ENCODE measurements at places on chromosomes 2 and 18. TPM values are rescaled to one million over a fixed set of nuclear protein-coding genes. Genes with fewer than 3 reads are reported as not detected.

DNA sequence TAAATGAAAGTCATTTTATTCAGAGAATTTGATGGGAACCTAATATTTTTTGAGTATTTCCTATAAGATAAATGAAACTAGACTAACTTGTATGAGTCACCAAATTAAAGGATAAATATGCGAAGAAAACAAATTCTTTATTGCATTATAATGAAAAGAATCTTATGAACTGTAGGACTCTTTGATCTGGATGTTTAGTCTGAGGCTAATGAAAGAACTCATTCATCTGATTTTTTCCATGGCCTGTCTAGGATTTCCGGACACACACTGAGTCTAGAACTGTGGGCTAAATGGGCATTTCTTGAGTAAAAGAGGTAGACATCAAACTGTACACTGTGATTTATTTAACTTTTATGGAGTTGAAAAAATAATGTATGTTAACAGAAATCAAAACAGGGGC, 43.0 kb downstream of the ZNF519 start:
- no peak for DNase-seq
- H3K27ac ChIP-seq, result no peak overlapping the region
- no peak overlapping the region for H3K4me3 ChIP-seq
- peaks cover 5% of the 10 kb centered on the region for H3K27me3 ChIP-seq
- peaks cover 3% of the 10 kb centered on the region for H3K4me1 ChIP-seq

GRCh38 chr2:173149491-173149890, 73.8 kb downstream of the MAP3K20 start:
- H3K4me1 ChIP-seq, result peaks cover 6% of the 10 kb centered on the region
- no peak overlapping the region for H3K4me3 ChIP-seq
- H3K36me3 ChIP-seq, result no peaks in the 10 kb centered on the region
- H3K27me3 ChIP-seq, result peaks cover under 1% of the 10 kb centered on the region

The FAM168B gene
- 71.2 TPM for total RNA-seq

The AP1S3 gene
- total RNA-seq, result 2.9 TPM

GRCh38 chr2:23135481-23136100, 249.4 kb upstream of the KLHL29 start:
- no peak overlapping the region for H3K27ac ChIP-seq
- H3K36me3 ChIP-seq, result no peaks in the 10 kb centered on the region
- H3K27me3 ChIP-seq, result peaks cover 45% of the 10 kb centered on the region
- DNase-seq, result no peak
- H3K4me3 ChIP-seq, result no peak overlapping the region

DNA sequence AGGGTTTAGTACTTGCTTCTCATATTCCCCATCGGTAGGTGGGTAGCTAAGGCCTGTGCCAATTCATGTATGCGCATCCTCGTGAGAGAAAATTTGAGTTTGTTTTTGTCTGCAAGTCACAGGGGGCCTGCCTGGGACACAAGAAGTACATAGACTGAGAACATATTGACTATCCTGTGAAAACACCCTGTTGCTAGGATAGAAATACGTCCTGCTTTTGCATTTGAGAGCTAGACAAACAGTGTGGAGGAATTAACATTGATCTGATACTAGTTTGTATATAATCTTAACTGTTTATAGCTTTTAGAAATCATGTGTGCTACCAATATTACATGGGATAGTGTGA, 10.9 kb downstream of the WDR7 start:
- H3K4me1 ChIP-seq, result peaks cover 41% of the 10 kb centered on the region
- H3K36me3 ChIP-seq, result peaks cover 5% of the 10 kb centered on the region
- H3K27me3 ChIP-seq, result no peaks in the 10 kb centered on the region
- DNase-seq, result no peak
- H3K4me3 ChIP-seq, result no peak overlapping the region

DNA sequence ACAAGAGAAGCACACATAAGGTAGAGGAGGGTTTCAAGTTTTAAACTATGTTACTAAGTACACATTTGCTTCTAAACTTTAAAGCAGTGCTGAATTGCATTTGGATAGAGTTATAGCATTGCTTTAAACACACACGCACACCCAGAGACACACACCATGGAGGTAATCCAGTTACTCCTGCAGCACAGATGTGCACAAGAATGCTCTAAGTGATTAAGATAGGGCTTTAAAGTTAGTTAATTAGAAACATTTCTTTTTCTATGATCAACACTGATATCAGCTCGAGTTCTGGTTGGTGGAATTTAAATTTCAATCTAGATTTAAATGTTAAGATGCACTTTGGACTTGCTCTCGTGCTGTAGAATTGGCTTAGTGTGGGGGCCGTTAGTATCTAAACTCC, 492.3 kb downstream of the ZEB2 start:
- H3K4me1 ChIP-seq, result no peaks in the 10 kb centered on the region
- no peak for DNase-seq
- H3K4me3 ChIP-seq, result no peak overlapping the region
- no peaks in the 10 kb centered on the region for H3K27me3 ChIP-seq
- peaks cover 2% of the 10 kb centered on the region for H3K36me3 ChIP-seq

DNA sequence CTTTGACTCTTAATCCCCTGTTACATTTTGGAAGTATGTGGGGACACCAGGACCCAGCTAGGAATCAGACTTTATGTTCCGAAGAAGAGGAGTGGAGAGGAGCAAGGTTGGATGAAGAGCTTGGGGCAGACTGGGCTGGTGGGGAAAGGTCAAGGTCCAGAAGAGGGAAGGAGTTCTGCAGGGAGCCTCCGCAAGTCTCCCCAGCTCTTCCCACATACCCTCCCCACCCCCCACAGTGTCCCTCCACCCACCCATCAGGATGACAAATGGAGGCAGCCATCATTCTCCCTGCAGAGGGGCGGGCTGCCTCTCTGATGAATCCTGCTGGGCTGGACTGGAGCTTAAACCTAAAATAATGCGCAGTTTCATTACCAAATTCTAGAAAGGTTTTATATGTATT, 77.2 kb downstream of the ACKR3 start:
- H3K4me1 ChIP-seq, result no peaks in the 10 kb centered on the region
- no peaks in the 10 kb centered on the region for H3K36me3 ChIP-seq
- H3K4me3 ChIP-seq, result no peak overlapping the region
- no peak overlapping the region for H3K27ac ChIP-seq
- H3K27me3 ChIP-seq, result peaks cover 35% of the 10 kb centered on the region

DNA sequence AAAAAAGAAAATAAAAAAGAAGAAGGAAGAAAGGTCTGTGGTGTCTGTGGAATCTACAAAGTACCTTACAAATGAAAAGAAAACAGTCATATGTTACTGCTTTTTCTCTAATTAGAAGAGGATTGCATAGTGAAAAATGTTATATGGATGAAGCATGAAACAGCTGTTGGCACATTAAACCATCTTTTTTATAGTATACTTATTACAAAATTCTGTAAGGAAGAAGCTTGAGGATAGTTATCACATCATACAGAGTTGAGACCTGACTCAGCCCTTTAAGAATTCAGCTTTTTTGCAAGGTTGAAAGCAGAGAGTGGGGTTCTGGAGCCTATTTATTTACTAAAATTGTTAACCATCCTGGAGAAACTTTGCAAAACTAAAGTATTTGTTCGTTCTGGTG, 222.7 kb downstream of the PHLPP1 start:
- H3K27me3 ChIP-seq, result no peaks in the 10 kb centered on the region
- peaks cover 3% of the 10 kb centered on the region for H3K36me3 ChIP-seq
- no peak overlapping the region for H3K4me3 ChIP-seq

The RAB6C gene
- not detected for total RNA-seq
